Effector memory CD4-positive, alpha-beta T cell (primary cell): ENCODE measurements at places on chromosomes 1 and 21.

DNA sequence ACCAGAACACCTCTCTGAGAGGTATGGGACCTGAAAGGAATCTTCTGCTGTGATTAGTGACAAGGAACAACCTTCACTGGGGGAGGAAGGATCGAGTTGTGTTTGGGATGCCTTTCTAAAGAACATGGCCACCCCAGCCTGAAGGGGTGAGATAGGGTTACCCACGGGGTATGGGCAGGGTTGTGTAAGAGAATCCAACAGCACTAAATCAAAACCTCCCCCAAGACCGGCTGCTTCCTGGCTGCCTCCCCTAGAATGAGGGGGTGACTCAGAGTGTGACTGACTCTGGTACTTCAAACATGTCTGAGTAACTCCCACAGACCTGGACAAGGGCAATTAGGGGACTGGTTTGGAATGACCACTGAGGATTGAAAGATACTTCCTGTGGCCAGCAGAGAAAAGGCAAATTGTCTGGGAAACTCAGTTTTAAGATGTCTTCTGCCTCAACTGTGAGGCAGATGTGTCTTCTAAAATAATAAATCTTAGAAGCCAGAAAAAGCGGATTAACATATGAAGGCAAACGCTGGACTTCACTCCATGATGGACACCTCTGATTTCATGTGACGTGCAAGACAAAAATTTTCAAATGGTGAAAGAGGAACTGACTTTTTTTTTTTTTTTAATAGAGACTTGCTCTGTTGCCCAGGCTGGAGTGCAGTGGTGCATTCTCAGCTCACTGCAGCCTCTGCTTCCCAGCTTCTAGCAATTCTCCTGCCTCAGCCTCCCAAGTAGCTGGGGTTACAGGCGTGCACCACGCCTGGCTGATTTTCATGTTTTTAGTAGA lies 6.7 kb upstream of the PTPN14 start:
- no peak for DNase-seq

GRCh38 chr1:91635763-91636162 lies 135.1 kb downstream of the CDC7 start:
- no peak for DNase-seq

GRCh38 chr1:101313356-101313755 lies 76.5 kb downstream of the S1PR1 start:
- DNase-seq, result no peak

- DNase-seq, result no peak
Observed at GRCh38 chr1:118558933-118559332, 373.9 kb upstream of the SPAG17 start.

- DNase-seq, result no peak
Observed at GRCh38 chr1:58714544-58714943, 14.7 kb upstream of the MYSM1 start.

- no peak for DNase-seq
Observed at GRCh38 chr1:162541619-162542141, 19.8 kb upstream of the UAP1 start.

GRCh38 chr1:241423541-241424479 lies 66.8 kb upstream of the RGS7 start:
- DNase-seq, result no peak

GRCh38 chr21:31334648-31335121 lies 9.4 kb downstream of the TIAM1 start:
- DNase-seq, result no peak

DNA sequence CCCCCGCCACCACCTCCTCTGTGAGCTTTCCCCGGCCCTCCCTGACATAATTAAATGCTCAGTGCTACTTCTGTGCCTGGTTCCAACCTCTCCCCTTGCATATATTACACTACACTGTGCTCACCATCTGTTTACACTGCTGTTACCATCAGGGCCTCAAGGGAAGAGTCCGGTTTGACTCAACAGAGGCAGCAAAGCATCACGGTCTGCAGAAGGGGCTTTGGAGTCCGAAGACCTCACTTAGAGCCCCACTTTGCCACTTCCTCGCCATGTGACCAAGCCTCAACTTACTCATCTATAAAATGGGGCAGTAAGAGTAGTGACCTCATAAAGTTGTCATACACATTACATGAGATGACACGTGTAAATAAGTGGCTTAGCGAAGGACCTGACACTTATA lies 27.4 kb downstream of the KCNN3 start:
- no peak for DNase-seq

DNA sequence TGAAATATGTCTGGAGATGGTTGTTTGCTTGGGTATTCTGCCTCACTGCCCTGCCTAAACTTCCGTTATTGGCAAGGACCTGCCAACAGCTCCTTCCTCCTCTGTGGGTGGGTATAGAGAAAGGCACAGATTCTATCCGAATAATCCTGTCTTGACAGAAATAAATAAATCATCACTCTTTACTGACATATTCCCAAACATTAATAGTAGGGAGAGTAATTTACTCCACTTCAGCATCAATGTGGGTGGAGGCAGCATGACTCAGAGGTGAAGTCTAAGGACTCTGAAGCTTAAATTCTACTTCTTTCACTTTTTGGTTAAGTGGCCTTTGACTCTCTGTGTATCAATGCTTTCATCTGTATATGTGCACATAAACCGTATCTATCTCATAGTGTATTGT lies 2.9 kb downstream of the CD84 start:
- no peak for DNase-seq

DNA sequence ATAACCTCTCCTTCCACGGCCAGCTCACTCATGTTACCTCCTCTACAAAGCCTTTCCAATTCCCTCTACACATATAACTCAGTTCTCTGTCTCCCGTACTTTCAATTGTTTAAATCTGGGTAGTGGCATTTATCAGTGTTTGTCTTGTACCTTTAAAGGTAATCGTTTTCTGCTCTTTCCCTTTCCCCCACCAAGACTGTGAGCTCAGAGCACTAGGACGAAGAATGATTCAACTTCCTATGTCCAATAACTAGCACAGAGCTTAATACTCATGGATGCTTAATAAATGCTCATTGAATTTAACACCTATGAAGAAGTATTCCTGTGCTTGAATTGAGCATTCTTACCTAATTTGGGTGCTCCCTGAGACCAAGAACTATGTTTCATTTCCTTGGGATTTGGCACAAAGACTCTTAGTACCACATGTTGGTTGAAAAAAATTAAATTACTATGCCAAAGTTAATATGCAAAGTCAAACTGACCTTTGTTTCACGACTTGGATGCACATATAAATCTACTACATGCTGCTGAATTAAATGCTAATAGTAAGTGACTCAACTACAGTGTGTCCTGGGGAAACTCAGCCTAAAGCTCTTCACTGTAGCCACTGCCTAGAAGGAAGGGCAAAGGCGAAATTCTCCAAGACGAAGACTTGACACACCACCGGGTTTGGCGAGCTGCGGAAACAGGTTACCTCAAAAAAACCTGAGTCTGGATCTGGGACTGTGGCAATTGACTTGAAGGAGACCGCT lies 30.6 kb upstream of the C1orf185 start:
- DNase-seq, result no peak

DNA sequence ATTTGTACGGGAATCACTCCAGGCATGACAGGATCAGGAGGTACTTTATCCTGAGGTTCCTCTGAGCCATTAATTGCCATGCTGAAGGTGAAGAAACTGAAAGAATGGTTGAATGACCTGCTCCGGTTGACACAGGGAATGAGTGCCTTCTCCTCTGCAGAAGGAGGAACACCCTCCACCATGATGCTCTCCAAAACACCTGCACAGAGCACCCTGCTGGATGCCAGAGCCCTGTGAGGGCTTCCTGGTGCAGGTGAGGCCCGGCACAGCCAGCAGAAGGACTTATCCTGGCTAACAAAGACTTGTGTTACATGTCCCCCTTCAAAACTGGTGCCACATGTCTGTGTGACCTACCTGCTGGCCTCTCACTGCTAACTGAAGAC lies 14.3 kb upstream of the LBR start:
- no peak for DNase-seq
